ENCODE measurements at places on chromosomes 1 and 21.

DNA sequence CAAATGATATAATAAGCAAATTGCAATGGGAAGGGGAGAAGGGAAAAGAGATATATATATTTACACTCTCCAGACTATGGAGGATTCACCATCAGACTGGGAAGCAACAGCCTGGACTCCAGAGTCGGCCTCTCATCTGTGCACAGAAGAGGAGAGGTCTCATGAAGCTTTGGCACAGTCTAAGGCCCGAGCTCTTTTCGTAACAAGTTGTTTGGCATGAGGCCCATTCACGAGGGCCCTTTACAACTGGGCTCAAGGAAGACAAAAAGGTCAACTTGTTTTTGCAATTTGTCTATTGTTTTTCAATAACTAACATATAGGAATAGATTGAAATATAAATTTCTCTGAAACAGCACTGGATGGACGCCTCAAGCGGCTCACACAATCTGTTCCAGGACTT lies 66.7 kb upstream of the AJAP1 start:
- DNase-seq: no peak

DNA sequence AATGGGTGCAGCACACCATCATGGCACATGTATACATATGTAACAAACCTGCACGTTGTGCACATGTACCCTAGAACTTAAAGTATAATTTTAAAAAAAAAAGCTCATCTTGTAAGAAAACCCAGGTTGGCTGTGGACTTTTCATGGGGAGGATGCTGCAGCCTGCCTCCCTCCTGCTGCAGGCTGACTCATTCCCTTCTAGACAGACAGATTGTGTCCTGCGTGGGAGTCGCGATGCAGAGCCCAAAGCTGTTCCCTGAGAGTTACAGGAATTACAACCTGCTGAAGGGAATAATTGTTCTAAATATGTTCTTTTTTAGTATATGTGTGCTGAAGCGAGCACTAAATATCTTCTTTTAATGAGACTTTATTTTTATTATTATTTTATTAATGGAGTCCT lies 93.2 kb downstream of the TBX19 start:
- DNase-seq: no peak

DNA sequence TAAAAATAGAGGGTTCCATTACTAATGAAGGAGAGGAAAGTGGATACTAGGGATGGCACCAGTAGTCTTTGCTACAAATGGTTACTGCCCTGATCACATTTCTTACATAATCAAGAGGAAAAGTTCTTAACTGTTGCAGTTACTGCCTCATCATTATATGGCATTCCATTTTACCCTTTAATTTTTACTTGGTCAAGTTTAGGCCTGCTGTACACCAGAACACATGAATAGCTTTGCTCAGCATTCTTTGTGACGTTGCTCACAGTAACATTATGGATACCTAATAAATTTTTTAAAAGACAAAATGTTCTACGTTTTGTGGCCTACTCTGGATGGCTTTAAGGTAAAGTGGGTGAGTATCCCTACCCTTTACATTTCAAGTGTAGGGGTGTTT lies 38.6 kb upstream of the CR1L start:
- no peak for DNase-seq

DNA sequence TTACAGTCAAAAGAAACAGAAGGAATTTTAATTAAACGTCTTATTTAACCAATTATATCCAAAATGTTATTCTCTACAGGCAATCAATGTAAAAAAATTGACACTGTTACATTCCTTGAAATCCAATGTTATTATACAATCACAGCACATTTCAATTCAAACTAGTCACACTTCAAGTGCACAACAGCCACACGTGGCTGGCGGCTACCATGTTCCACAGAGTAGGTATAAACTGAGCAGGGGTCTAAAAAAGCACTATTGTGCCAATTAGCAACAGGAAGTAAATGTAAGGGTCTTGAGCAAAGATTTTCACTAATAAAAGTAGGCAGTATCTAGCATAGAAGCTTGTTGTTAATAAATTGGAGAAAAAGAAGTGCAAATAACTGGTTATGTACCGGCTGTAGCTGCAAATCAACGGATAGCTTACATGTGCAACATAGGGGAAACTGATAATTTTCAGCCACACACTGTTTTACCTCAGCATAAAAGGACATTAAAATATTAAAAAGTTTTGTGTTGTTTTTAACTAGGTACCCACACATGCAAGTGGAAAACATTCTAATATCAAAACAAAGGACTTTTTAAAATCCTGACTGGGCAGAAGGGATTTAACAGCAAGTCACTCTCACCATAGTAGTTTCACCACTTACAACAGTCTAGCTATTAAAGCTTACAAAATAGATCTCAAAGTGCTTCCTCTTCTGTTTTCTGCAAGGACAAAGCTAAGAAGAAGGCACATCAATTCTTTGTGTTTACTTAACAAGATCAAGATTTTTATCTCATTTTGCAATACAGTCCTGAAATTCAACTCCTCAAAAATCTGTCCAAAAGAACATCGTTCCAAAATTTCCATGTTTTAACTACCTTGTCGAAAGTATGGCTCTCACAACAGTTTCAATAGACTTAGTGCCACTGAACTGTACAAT lies 2.5 kb downstream of the CSDE1 start:
- no peak for DNase-seq

DNA sequence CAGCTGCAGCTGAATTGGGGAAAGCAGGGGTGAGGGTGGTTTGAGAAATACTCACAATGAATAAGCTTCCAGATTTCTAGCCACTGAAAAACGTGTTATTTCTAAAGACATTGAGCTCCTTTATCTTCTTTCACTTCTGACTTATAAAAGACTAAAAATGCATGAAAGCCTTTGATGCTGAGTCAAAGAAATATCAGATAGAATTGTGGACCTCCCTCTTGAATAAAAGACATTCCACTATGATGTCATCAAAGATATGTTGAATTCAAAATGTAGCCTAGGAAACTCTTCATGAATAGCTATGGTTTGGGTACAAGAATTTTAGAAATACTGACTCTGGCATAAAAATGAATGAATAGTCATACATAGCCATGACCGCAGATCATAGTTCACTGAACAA lies 44.7 kb upstream of the COL24A1 start:
- no peak for DNase-seq

DNA sequence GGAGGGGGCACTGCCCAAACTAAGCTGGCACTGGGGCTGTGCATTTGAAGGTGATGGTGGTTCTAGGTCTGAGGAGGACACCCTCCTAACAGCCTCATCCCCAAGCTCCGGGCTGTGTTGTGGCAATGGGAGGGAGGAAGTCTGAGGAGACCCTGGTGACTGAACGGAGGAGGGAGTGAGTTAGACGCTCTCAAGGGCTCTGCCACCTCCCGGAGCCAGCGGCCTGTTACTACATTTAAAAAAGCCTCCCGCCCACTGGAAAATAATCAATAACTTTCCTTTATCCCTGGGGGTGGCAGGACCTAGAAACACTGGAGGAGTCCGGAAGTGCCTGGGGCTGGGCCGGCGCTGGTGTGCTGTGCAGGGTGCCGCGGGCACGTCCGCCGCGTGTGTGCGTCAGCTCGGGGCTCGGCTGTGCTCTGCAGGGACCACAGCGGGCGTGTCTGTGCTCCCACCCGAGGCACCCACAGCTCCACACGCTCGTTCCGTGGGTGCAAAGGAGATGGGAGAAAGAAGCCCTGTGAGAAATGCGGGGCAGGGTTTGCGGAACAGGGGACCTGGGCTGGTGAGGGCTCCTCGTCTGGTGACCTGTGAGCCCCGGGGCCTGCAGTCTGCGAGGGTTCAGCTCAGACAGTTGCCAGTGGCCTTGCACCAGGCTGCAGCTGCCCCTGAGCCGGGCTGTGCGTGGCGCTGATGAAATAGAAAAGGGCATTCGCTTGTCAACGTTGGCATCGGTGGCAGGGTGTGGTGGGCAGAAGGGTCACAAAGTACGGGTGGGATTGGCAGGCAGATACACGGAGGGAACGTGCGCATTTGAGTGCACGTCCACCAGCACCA lies 5.3 kb downstream of the SAMD11 start:
- DNase-seq: no peak

- DNase-seq: no peak
Measured at GRCh38 chr1:9085306-9085940, 16.0 kb upstream of the SLC2A5 start.

DNA sequence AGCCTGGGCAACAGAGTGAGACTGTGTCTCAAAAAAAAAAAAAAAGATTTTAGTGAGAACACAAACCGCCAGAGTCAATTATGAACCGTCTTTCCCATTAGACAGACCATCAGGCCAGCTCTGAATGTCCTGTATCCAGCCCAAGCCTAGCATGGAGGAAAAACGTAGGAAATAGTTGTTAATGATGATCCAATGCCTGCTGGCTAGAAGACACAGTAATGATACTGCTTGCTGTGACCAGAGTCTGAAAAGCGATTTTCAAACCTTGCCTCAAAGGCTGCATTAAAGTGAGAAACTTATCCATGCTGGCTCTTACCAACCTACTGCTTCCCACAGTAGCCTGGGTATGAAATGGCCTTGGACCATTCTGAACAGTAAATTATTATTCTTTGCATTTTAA lies 17.0 kb downstream of the COA7 start:
- no peak for DNase-seq

GRCh38 chr1:179744401-179745130 lies 1.5 kb downstream of the FAM163A start:
- no peak for DNase-seq

DNA sequence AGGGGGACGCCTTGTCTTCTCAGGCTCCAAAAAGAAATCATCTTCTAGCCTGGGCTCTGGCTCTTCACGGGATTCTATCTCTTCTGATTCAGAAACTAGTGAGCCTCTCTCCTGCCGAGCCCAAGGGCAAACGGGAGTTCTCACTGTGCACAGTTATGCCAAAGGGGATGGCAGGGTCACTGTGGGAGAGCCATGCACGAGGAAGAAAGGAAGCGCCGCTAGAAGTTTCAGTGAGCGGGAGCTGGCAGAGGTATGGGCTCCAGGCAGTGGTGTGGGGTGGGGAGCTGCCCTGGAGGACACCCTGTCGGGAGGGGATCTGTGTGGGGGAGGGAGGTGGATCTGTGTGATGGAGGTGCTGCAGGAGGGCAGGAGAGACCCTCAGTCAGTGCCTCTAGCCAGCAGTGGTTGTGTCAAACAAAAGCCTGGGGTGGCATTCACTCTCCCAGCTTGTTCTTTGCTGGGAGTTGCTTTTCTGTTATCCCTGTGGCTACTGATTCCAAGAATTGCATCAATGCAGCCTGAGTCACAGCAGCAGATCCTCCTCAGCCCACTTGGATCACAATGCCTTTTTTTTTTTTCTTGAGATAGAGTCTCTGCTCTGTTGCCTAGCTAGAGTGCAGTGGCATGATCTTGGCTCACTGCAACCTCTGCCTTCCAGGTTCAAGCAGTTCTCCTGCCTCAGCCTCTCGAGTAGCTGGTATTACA lies 21.8 kb downstream of the KDM4A start:
- DNase-seq: peak; percentile 67

DNA sequence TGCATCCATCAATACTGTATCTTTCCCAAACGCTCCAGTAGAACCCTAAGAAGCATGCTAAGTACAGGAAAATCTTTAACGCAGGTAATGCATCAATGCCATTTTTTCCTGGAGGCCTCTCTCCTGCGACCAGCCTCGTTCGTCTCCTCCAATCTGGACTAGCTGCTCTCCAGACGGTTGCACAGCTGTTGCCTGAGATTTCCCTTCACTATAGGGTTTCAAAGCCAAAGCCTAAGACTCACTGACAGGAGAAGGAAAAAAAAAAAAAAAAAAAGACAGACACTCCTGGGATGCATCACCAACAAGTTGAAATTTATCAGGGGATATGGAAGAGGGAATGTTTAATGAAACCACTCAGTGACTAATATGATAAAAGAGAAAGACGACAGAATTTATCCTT lies 93.0 kb downstream of the APP start:
- peak; percentile 86 for DNase-seq

DNA sequence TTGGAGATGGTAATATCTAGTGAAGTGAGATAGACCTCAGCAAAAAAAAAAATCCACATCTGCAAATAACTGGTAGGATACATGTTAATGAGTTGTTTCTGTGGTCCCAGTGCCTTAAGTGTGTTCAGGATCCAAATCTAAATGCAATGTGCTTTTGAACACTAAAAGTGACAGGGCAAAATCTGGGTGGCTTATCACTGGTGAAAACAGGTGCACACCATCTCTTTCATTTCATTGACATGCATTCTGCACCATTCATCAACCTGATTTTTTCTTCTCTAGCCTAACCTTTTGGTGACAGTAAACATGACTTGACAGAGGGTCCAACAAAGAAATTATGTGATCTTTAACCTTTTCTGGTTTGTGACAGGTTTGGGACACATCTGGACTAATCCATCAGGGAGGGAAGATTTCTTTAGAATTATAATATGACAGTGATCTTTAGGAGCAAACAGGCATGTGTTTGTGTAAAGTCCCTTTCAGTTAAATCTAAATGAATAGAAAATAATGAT lies 201.6 kb upstream of the NEGR1 start:
- DNase-seq: no peak

DNA sequence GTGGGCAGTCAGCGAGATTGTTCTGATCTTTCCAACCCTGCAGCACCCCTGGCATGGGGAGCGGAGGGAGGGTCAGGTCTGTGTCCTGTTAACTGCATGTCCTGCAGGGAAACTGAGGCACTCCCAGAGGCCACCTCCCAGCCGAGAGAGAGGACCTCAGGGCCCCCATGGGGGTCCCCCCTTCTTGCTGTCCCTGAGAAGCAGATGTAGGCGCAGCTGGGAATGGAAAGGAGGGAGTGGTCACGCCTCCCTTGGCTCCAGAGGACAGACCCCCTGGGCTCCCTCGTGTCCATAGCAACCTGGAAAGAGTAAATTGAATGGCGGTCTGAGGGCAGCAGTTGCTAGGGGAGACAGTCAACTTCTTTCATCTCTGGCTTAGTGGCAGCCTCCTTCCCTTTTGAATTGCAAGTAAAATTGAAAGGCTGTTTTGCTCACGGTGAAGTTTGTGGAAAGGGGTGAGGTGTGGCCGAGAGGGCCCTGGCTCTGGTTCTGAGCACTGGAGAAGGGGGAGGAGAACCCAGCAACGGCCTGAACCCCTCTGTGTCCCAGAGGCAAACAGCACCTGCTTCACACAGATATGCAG lies 4.9 kb downstream of the CROCC start:
- no peak for DNase-seq

DNA sequence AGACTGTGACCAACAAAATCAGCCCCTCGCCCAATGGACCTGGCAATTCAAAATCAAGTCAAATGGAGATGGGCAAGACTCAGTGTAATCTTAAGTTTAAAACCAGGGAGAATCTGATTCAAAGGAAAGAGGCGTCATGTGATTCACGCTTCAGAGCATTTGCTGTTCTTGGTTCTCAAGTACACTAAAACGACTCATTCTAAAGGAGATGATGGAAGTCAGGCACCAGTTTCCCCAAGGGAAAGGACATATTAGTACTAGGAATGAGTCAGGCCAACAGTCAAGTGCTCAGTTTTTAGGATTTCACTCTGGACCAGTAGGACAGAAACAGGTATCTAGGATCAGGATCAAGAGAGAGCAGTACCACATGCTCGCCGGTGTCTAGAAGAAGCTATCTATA lies 429.6 kb downstream of the PLPP3 start:
- DNase-seq: peak; percentile 60

GRCh38 chr1:235015291-235015985 lies 113.2 kb downstream of the TOMM20 start:
- no peak for DNase-seq

- DNase-seq: peak; percentile 61
Measured at GRCh38 chr1:41957568-41957967, 38.8 kb upstream of the HIVEP3 start.

- no peak for DNase-seq
Measured at GRCh38 chr1:209428241-209428921, 155.1 kb upstream of the CAMK1G start.

Measured in LHCN-M2 (cell line).